Stimulated activated effector memory CD8-positive, alpha-beta T cell treated with anti-CD3 and anti-CD28 coated beads, Interleukin-12 subunit alpha, Interleukin-12 subunit beta, amount 100 ng/mL, for 72 hours (primary cell): ENCODE measurements at places on chromosomes 6 and 20.
A peak's percentile ranks its signal among the peaks of the same experiment; 100 is the strongest.

- DNase-seq: peak; percentile 54
These were observed 67.3 kb upstream of the DDR1 start for GRCh38 chr6:30816791-30817739.

- no peak for DNase-seq
These were observed 551.7 kb upstream of the GJE1 start for GRCh38 chr6:141580988-141581552.

DNA sequence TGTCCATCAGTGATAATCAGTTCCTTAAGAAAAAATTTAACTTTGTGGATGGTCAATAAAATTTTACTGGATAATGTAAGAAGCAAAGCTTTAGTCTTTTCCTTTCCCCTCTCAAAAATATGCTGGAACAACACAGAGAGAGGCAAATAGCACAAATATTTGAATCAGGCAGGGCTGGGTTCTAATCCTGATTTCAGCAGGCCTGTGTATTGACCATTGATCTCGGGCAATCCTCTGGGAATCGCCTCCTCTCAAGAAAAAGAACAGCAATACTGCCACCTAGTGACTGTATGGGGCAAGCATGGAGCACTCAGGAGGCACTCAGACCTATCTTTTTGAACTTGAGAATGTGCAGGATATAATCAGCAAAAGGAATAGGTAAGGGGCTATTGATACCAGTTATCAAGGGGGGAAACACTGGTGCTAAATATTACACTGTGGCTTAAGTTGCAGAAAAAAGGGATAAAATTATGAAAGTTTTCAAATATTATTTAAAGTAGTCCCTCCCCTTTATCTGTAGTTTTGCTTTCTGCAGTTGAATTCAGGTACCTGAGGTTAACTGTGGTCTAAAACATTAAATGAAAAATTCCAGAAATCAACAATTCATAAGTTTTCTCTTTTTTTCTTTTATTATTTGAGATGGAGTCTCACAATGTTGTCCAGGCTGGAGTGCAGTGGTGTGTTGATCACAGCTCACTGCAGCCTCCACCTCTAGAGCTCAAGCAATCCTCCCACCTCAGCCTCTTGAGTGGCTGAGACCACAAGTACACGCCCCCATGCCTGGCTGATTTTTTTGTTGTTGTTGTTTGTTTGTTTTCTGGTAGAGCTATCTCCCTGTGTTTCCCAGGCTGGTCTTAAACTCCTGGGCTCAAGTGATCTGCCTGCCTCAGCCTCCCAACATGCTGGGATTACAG is 91.8 kb upstream of the NHSL1 start:
- peak; percentile 14 for DNase-seq

DNA sequence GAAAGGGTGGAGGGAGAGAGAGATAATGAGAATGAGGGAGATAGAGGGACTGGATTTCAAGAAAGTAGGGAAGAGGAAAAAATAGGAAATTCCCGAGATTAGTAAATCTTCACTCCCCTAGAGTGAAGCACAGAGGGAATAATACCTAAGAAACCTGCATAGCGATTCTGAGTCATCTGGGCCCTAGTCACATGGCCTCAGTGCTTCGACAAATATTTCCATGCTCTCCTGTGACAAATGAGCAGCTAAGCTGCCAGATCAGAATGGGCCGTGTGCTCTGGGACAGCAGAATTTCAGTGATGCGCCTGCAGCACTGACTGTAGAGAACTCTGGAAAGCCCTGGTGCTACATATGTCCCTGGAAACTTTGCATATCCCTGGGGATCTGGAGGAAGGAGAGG is 48.6 kb upstream of the GRIK2 start:
- no peak for DNase-seq

DNA sequence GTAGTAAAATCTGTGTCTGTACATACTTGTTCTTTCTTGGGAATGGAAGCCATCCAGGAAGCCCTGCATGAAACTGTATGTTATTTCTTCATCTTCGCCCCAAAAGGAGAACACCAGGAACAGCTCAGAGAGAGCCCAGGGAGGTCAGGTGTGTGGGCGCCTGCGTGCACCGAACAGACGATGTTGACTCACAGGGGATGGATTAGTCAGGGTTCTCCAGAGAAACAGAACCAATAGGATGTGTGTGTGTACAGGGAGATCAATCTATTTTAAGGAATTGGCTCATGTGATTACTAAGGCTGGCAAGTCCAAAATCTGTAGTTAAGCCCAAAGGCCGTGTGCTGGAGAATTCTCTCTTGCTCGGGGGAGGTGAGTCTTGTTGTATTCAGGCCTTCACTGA is 45.7 kb downstream of the RNASET2 start:
- no peak for DNase-seq
